ENCODE measurements at places on chromosomes 11 and 22.

DNA sequence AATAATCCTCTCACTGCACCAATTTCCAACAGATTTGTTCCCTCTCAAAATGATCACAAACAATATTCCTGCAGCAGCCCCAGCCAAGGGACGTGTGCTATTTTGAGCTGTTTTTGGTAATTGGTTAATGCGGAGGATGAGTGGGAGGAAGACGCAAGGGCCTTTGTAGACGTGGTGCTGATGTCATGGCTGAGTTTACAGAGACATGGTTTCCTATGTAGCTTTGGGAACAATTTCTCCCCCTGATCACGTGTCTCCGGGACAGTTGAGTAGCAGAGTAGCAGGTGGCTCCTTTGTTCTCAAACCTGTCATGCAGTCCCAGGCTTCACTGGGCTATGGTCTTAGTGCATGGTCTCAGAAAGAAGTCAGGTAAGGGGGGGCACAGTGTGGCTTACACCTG is 183.2 kb upstream of the NECTIN1 start:
- DNase-seq = no peak

- no peak for DNase-seq
These were observed 32.2 kb upstream of the MYO18B start for GRCh38 chr22:25709758-25710157.

- DNase-seq = peak; percentile 23
These were observed 46.7 kb upstream of the PARVA start for GRCh38 chr11:12330485-12331231.

DNA sequence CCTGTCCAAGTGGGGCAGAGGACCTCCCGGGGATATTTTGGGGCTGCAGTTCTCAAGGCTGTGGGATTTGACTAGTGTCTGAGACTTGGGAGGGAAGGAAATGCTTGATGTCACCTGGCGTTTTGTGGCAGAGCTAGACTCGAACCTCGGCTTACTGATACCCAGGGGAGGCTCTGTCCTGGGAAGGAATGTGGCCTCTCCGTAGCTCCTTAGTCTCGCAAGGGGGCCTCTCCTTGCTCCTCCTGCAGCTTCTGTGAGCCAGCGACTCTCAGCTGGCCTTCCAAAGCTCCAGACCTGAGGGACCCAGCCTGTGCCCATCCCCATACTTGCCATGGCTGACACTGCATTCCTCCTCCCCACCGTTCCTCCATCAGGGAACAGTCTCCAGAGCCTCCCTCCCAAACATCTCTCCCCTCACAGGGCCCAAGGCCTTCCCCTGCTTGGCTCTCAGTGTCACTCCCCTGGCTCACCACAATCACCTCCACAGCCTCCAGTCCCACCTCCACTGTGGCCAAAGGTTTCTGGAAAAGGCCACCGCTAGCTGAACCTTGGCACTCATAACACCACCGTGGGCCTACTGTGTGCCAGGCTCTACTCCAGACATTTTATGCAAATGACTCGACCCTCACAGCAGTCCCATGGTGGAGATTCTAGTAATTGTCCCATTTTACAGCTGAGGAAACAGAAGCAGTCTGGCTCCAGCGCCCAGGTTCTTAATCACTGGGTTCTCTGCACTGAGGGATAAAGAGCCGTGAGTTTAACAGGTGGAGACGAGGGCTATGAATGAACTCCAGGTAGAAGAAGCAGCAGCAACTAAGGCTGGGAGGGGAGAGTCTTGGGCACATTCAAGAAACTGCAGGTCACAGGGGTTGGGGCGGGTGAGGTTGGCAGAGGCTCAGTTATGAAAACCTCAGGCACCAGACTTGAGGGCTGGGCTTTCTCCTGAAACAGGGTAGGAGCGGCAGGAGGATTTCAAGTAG is 12.1 kb downstream of the P2RY2 start:
- no peak for DNase-seq

DNA sequence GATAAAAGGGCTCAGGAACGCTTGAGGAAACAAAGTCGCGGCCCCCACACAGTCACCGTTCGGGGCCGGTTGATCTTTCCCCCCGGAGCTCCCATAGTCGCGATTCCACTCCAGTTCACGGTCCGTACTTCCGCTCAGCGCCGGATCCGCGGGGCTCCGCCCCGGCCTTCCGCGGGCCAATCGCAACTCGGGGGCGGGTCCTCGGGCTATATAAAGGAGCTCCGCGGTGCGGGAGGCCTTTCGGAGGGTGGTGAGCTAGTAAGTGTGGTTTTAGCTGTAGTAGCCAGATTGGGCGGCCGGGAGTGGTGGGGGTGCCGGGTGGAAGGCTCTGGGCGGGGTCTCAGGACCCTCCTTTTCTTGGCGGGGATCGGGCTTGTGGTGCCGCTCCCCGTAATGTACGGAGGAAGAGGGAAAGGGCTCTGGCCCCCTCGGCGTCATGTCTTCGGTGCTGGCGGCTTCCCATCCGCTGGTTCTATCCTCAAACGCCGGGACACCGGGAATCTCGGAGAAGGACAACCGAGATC is at the start of the genes C11orf98 and CSKMT:
Gene C11orf98, minus strand, starts transcription at position 136 of the 524 bp plus-strand sequence. Its CDS starts 41 bp downstream, at position 95.
Gene CSKMT, plus strand, starts transcription at position 238 of the 524 bp plus-strand sequence. CDS start 568 bp downstream, outside the sequence.
- peak; percentile 77 for DNase-seq

- DNase-seq = no peak
These were observed 65.7 kb downstream of the SGSM1 start for GRCh38 chr22:24871611-24872205.

DNA sequence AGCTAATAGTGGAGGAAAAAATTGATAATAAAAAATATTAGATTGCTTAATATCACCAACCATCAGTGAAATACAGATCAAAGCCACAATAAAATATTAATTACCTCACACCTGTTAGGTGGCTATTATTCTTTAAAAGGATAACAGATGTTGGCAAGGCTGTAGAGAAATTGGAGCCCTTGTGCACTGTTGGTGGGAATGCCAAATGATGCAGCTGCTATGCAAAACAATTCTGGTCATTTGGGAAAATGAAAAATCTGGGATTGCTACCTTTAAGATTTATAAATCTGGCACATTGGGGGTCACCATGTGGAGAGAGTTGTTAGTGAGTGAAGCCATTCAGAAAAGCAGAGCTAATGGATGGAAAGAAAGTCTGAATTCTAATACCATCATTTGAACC is 143.4 kb downstream of the FCHSD2 start:
- DNase-seq = no peak

- no peak for DNase-seq
These were observed 5.0 kb upstream of the KCTD17 start for GRCh38 chr22:37046589-37046988.

- no peak for DNase-seq
These were observed 534.3 kb downstream of the ETS1 start for GRCh38 chr11:128052912-128053641.

DNA sequence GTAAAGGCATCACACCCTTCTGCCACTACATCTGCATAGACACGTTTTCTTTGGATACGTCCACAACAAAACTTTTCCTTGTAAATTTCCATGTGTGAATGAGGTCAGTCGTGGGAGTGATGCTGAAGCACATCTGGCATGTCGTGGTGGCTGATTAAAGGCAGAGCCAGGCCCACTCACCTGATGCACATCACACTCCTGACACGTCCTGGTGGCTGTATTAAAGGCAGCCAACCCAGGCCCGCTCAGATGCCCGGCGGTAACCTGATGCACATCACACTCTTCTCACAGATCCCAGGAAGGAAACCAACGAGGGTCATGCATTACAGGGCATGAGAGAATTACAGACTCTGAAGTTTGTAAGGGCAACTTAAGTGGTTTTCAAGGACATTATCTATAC is 321.6 kb upstream of the B3GAT1 start:
- DNase-seq = no peak

GRCh38 chr22:19429950-19430889 is 1.3 kb downstream of the HIRA start:
- no peak for DNase-seq

DNA sequence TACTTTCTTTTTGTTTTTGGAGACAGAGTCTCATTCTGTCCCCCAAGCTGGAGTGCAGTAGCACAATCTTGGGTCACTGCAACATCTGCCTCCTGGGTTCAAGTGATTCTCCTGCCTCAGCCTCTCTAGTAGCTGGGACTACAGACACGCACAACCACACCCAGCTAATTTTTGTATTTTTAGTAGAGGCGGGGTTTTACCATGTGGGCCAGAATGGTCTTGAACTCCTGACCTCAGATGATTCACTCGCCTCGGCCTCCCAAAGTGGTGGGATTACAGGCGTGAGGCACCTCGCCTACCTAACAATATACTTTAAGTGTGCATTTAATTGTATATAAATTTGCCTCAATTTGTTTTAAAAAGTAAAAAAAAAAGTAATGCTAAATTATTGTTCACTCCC is 38.4 kb downstream of the GRK3 start:
- no peak for DNase-seq

DNA sequence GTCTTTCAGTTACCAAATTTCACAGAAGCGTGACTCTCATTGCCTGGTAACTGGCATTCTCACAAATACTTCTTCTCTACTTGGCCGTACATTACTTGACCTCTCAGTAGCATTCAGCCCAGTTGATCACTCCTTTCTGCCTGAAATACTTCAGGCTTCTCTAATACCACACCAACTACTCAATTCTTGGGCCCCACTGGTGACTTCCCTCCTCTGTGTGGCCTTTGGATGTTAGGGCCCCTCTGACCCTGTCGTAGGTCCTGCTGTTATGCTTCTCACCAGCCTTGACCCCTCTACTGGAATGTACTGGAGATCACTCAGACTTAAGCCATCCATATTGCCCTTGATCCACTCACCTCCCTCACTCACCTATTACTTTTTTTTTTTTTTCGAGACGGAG is 2.2 kb upstream of the EFCAB6 start:
- DNase-seq = no peak

GRCh38 chr22:25137577-25138525 is 61.8 kb upstream of the CRYBB3 start:
- no peak for DNase-seq

- no peak for DNase-seq
These were observed 1.1 kb downstream of the EIF4G2 start for GRCh38 chr11:10807493-10808234.

DNA sequence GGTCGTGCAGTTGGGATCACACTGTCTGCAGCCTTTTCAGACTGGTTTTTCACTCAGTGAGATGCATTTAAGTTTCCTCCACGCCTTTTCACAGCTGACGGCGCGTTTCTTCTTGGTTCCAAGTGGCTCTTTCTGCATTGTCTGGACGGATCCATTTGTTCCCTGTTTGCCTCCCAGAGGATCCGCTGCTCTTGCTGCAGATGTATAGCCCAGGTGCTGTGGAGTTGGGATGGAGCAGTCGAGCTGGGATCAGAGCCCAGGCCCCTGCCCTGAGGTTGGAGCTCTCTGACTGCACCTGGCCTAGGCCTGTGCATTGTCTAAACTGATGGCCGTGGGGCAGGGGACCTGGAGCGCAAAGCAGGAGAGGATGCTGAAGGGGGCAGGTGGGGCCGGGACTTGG is 51.6 kb downstream of the PARVB start:
- no peak for DNase-seq

DNA sequence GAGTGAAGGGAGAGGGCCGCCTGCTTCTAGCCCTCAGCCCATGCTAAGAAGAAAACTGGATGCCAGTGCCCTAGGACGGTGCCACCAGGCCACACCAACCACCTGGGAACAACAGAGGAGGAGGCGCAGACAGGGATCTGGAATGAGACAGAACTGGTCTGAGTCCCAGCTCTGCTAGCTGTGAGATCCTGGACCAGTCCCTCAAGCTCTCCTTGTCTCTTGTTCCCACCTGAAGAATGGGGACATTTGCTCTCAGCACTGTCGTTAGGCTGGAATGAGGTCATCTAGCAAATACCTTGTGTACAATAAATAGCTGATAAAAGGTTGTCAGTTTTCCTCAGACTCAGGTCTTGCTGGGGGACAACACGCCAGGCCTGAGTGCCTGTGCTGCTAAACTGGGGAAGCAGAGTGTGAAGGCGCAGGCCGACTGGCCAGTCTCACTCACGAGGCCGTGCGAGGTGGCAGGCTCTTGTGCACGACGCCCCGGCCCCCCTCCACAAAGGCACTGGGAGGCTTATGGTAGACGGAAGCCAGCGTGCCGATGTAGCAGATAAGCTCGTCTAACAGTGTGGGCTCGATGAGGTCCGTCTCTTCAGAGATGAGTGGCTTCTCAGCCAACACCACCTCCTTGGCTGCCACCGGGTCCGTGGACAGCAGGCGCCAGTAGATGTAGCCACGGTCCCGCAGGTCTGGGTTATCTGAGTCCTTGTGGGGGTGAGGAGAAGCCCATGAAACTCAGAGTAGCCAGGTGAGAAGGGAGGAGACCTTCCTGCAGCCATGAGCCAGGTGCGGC is 25.8 kb upstream of the RASL10A start:
- DNase-seq = no peak

DNA sequence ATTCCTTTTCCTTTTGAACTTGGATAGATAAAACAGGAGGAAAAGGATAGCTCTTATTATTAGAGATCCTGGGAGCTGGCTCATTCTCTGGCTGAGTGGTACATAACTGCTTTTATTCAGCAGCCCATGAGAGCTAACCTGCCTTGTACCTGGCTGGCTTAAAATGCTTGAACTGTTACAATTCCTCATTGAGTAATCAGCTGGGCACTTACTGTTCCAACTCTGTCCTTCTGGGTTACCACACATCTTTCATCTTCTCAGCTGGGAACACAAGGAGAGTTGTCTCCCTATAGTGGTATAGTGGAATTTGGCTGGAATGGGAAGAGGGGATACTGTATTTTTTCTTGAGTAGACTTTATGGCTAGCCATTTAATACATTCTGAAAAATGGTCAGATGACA is 39.8 kb upstream of the SPTBN2 start:
- DNase-seq = no peak

DNA sequence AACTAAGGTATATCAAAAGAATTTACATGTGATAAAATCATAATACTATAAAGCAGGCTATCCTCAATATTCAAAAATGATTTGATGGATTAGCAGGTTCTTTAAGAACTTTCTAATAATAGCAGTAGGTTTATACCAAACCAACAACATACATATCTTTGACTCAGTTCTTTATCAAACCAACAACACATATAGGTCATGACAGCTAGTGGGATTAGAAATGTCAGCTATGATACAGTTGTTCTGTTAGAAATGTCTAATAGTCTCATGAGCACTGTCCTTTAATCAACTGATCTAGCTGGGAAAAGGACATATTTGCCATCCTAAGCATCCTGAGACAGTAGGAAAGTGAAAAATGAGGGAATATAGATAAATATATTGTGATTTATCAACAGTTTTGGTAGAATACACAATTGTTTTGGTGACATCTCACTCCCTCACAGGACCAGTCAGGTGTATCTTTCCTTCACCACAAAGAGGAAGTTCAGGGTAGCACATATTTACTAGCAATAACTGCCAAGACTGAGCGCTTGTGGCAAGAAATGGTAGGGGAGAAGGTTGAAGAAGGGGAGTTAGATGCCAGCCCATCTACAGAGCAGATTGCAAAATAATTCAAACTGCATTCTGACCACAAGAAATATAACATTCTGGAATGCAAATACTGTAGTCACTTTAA is 90.8 kb upstream of the APOA1 start:
- no peak for DNase-seq

- no peak for DNase-seq
These were observed 34.5 kb upstream of the SEZ6L start for GRCh38 chr22:26134654-26135330.

All from NCI-H1048 (cell line).